NCI-H187 treated with DMSO at 0.1 percent for 48 hours (cell line): ENCODE measurements at places on chromosomes 4 and X.

- DNase-seq, result no peak
Measured at GRCh38 chr4:174198828-174199227, 84.6 kb downstream of the FBXO8 start.

GRCh38 chr4:141417387-141417786 lies 196.7 kb downstream of the ZNF330 start:
- DNase-seq, result no peak

- DNase-seq, result no peak
Measured at GRCh38 chr4:2786794-2787229, 6.1 kb upstream of the SH3BP2 start.

DNA sequence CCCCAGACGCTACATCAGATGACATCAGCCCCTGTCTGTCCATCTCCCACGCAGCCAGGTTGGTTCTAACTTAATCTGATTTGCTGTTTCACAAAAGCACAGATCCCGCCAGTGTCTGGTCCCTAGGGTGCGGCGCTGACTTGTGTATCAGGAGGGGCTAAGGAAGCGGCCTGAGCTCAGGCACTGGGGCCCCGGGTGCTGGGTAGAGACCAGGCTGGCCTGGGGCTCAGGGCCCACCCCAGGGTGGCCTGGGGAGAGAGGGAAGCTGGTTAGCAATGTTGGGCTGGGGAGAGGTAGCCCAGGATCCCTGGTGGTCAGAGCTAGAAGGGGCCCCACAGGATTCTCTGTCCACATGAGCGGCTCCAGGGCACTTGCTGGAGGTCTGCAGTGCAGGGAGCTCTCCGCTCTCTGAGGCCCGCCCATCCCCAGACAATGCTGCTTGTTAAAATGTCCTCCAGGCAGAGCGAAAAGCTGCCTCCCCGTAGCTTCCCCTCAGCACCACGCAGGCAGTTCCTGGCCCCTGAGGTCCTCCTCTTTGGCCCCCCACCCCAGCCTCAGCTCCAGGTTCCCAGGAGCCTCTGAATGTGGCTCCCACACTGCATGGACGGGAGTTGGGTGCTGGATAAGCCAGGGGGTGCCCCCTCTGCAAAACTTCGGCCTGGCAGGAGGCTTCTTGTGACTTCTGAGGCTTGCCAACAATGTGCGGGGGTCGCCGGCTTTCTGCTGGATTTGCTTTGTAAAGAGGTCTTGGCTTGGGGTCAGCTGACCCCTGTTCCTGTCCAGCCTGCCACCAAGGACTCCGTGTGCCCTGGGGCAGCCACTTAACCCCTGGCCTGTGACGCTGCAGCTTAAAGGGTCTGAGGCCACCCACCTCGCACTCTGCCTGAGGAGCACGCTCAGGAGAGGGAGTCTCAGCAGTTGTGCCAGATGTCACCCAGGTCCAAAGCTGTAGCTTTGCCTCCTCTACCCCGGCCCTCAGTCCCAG lies 112.9 kb downstream of the CPZ start:
- no peak for DNase-seq

GRCh38 chrX:119391279-119391678 lies 7.9 kb upstream of the SLC25A43 start:
- DNase-seq, result no peak

DNA sequence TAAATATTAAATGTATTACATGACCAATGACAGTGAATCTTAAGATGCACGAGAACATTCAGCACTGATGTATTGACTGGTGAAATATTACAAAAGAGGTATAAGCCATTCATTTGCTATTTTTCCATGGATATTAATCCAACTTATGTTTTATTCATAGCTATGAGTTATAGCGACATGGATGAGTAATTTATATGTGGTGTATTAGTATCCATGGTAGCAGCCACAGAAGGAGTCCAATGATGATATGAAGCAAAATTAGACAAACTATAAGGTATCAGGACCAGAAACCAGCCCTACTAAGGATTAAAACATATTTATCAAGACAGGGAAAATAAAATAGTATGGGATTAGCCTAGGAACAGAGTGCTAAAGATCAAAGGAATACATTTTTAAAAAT lies 50.7 kb downstream of the THAP9 start:
- no peak for DNase-seq

DNA sequence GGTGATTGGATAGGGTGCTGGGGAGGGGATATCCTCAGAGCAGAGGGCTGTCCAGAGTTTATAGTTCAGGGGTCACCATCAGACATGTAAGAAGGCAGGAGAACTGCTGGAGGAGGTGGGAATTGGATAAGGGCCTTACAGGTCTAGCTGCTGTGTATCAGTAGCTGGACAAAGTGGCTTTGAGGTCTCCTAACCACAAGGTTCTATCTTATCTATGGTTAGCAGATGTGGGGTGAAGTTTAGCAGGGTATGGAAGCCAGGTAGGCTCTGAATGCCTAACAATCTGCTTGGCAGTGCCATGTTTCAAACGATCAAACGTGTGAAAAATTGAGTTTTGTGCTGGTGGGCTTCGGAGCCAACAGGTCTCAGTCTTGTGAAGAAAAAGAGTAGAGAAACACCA lies 32.1 kb upstream of the MAGEA8 start:
- no peak for DNase-seq

DNA sequence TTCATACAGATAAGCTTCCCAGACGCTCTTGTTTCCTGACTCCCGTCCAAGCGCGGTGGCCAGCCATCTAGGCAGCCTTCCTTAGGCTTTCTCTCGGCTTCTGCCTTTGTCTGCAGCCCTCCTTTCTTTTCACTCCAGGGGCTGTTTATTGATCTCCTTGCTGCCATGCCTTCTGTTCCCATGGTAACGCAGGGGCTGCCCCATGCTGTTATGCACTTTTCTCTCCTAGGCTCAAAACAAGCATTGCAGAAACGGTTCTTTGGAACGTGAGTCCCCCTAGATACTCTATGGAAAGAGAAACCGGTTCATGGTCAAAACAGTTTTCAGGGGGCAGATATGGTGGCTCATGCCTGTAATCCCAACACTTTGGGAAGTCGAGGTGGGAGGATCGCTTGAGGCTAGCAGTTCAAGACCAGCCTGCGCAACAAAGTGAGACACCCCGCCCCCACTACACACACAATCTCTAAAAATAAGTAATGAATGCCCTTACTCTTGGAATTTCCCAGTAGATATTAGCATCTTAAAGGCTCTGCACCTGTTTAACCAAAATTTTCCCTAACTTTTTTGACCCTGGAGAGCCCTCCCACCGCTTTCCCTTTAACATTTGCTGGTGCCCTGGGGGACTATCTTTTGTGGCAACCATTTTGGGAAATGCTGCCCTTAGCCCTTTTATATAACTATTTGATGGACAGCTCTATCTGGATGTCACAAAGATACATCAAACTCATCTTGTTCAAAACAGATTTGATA lies 53.9 kb upstream of the ZNF157 start:
- no peak for DNase-seq

DNA sequence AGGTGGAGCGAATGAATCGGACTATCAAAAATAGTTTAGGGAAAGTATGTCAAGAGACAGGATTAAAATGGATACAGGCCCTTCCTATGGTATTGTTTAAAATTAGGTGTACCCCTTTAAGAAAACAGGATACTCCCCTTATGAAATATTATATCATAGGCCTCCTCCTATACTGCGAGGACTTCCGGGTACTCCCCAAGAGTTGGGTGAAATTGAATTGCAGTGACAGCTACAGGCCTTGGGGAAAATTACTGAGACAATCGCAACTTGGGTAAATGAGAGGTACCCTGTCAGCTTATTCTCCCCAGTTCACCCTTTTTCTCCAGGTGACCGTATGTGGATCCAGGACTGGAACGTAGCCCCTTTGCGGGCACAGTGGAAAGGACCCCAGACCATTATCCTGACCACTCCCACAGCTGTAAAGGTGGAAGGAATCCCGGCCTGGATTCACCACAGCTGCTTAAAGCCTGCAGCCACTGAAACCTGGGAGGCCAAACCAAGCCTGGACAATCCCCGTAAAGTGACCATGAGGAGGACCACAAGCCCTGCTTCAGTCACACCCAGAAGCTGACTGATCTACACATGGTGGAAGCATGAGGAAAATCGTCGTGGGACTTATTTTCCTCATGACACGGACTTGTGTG lies 1138.1 kb downstream of the ARAP2 start:
- DNase-seq, result no peak

- no peak for DNase-seq
Measured at GRCh38 chr4:78569306-78569821, 17.8 kb downstream of the ANXA3 start.

DNA sequence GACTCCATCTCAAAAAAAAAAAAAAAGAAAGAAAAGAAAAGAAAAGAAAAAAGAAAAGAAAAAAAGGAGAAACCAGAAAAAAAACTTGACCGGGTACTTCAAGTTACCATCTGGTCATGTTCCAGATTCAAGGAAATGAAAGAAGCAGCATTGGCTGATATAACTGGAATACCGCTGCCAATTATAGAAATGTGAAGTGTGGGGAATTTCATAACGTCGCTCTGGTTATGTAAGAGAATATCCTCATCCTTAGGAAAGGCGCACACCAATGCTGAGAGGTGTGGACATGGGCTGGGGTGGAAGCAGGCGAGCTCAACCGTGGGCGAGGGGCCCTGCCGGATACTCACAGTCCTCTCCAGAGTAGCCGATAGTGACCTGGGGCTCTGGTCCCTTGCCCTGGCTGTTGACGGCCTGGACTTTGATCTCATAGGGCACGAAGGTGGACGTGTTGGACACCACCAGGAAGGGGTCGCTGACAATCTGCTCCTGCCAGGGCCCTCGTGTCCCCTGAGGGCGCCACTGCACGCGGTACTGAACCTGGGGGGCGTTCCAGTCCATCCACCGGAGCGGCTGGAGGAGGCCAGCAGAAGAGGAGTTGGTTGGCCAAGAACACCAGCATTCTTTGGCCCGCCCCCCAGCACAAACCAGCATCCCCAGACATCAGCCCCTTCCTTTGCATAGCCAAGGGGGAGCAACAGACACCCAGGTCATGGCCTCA lies 19.5 kb downstream of the L1CAM start:
- no peak for DNase-seq

GRCh38 chr4:22202246-22202974 lies 253.8 kb upstream of the KCNIP4 start:
- no peak for DNase-seq

DNA sequence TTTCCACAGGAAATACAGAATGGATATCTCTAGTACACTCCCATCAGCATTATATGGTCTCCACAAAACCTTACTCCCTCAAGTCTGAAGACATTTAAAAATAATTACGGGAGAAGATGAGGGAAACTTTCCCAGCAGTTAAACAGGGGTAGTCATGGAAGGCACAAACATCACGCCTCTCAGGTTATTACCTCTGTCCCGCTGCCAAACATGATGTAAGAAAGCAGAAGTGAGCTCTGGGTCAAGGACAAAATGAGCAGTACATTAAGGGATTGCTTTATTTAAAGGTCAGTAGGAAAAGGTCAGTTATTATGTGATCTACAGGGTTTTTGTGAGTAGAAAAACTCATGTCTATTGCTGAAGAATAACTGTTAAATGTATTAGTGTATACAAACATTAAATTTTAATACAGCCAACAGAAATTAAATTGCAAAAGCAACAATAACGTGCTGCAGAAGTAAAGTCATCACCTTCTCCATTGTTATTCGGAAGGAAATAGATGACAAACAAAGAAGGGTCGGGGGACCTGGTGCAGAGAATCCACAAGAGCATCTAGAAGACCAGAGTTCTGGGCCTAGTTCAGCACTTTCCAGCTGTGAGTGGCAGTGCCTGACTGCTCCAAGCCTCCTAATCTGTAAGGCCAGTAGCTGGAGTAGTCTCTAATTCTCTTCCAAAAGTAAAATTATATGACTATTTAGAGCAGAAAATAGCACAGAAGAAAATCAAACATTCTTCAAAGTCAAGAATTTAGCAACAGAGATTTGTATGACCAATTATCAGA lies 171.2 kb downstream of the PPP3CA start:
- DNase-seq, result no peak

- DNase-seq, result peak; percentile 65
Measured at GRCh38 chrX:15674514-15674840, 9.9 kb upstream of the CLTRN start.

GRCh38 chrX:131729295-131729694 lies 185.4 kb downstream of the OR13H1 start:
- peak; percentile 73 for DNase-seq

GRCh38 chrX:3443184-3443583 lies 96.7 kb upstream of the MXRA5 start:
- no peak for DNase-seq

DNA sequence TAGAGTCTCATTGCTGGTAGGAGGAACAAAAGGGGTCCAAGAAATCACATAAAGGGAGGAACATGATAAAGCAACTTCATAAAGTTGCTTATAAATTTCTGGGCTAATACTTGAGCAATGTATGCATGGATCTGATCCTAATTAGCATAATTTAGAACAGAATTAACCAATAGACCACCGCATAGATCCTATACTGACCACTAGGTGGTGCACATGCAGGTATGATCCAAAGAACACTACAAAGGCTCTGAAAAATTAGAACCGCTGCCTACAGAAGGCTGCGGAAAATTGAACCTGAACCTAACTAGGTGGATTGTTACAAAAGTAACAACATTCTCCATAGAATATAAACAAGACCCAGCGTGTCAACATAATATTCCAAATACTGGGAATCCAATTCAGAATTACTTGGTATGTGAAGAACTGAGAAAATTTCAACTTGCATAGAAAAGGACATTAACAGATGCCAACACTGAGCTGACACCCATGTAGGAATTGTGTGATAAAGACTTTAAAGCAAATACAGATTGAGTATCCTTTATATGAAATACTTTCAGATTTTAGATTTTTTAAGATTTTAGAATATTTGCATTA lies 23.3 kb downstream of the BRCC3 start:
- DNase-seq, result no peak

- DNase-seq, result no peak
Measured at GRCh38 chr4:56927196-56927595, 19.5 kb downstream of the REST start.

GRCh38 chr4:188783175-188783574 lies 643.9 kb downstream of the TRIML1 start:
- DNase-seq, result no peak

- DNase-seq, result no peak
Measured at GRCh38 chr4:97656044-97656720, 487.1 kb downstream of the STPG2 start.

DNA sequence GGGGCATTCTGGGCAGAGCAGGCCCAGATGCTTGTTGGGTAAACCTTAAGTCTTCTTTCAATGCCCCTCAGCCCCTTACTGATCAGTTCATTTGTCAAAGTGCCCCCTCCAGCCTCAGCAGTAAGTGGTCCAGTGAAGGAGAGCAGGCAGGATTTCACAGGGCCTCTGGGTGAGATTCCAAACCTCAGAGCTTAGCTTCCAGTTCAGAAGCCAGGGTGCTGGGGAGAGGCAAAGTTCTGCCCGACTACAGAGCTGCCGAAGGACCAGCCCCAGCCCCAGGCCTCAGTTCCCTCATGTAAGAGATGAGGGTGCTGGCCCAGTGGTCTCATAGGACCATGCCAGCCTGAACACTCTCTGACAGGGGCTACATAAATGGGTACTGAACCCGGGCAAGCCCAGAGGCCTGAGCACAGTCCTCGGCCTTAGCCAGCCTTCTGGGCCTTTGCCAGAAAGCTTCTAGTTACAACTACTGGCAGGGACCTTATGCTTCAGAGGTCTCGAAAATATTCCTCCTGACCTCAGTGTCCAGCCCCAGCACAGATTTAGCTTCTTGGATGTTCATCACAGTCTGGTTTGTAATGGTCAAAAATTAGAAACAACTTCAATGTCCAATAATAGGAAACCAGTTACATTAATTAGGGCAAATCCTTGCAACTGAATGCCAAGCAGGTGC lies 851 bp upstream of the RIPPLY1 start:
- DNase-seq, result no peak
